ENCODE measurements at places on chromosomes 16 and 17. TPM values are rescaled to one million over a fixed set of nuclear protein-coding genes. Genes with fewer than 3 reads are reported as not detected.

DNA sequence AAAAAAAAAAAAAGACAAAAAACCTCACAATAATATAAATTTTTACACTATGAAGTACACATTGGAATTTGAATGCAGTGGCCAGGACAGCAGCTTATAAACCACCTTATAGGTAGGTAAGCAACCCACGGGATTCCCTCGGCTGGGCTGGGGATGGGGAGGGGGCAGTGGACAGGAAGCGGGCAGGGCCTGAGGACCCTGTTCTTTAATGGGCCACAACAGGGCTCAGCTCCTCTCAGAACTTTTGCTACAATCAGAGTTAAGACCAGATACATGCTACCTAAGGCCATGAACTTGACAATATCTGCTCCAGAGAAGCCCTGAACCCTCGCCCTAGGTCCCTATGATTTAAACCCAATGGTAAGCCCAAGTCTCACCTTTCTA lies 25.1 kb downstream of the STAT5A start:
- DNase-seq: no peak

DNA sequence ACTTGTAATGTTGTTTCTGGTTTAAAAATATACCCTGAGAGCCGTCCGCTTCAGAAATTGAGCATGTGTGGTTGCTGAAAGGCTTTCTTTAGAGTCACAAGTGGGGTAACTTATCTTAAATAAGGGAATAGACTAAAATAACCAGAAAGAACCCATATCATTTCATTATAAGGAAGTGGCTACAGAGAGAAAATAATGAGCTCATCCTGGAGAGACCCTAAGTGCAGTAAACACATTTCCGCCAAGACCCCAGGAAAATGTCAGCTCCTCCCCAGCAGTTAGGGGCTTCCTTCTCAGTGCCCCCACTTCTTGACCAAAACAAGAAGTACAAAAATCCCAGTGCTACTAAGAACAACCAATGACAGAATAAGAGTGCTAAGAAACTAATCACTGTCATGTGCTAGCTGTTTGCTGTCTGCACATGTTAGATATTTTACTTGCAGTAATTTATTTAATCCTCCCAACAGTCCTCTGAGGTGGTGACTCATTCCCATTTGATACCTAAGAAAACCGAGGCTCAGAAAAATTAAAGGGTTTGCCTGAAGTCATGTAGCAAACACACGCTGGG lies 83.5 kb downstream of the CDYL2 start:
- DNase-seq: no peak

DNA sequence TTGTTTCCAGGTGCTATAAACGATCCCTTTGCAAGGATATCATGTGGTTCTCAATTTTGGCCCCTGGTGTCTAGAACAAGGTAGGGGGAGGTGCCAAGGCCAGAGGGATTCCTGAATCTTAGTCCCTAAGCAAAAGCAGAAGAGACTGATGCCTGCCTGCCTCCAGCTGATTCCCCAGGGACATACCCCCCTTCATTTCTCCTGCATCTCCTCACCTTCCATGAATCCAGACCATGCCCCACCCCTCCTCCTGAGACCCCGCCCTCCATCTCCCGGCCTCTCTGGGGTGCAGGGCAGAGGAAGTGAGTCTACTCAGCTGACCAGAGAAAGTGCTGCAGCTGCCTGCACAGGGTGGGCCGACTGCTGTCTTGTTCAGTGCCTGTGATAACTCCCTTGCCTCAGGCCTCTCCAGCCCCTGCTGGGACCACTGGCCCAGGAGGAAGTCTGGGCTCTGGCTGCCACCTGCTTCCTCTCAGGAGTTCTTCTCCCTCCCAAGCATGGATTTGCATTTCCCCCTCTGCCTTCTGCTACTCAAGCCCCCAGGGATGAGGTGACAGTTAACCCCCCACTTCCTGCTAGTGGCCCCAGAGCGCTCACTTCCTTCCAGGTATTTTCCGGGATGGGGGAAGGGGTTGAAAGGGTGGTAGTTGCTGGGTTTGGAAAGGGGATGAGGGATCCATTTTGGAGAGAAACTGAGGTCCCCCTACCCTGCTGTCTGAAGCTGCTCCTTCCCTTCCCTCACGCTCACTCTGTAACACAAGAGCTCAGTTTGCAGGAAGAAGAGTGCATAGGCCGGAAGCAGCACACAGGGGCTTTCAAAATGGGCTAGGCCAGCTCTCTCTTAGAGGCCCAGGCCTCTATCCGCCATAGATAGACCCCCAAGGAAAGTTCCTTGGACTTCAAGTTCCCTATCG lies 10.5 kb upstream of the TSPOAP1 start:
- no peak for DNase-seq

DNA sequence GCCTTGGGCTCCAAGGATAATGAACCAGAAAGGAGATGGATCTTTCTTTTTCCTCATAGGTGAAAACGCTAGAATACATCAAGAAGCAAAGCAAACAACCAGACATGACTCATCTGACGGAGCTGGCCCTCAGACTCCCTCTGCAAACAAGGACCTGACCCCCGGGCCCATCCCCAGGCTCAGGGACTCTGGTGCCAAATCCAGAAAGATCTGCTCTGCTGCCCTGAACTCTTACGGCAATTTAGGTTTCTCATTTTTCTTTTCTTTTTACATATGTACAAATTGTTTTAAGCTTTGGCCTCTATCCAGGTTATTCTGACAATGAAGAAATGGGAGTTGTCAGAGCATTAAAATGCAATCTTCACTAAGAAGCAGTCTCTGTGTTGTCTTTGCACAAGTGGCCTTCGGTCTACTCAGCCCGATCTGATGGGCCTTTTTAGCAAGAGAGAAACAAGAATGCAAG lies 17.7 kb downstream of the KNOP1 start:
- peak; percentile 84 for DNase-seq

- no peak for DNase-seq
These were observed 18.7 kb upstream of the NSMCE1 start for GRCh38 chr16:27287051-27287811.

DNA sequence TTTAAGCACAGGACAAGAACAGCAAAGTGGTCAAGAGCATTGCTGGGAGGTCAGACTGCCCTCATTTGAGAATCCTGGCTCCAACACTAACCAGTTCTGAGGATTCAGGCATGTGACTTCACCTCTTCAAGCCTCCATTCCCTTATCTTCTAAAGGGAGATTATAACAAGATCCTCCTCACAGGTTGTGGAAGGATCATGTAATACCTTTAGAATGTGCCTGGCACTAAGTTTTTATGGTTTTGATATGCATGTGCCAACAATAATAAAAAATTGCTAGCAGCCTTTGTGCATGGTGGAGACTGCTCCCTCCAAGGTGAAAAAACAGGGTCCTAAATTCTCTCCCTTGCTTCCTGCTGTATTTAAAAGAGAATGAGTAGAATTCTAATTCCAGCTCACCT lies 36.0 kb upstream of the ADAMTS18 start:
- no peak for DNase-seq

GRCh38 chr17:9410301-9410700 lies 165.3 kb downstream of the STX8 start:
- no peak for DNase-seq

The MYH2 gene
- not detected for total RNA-seq

DNA sequence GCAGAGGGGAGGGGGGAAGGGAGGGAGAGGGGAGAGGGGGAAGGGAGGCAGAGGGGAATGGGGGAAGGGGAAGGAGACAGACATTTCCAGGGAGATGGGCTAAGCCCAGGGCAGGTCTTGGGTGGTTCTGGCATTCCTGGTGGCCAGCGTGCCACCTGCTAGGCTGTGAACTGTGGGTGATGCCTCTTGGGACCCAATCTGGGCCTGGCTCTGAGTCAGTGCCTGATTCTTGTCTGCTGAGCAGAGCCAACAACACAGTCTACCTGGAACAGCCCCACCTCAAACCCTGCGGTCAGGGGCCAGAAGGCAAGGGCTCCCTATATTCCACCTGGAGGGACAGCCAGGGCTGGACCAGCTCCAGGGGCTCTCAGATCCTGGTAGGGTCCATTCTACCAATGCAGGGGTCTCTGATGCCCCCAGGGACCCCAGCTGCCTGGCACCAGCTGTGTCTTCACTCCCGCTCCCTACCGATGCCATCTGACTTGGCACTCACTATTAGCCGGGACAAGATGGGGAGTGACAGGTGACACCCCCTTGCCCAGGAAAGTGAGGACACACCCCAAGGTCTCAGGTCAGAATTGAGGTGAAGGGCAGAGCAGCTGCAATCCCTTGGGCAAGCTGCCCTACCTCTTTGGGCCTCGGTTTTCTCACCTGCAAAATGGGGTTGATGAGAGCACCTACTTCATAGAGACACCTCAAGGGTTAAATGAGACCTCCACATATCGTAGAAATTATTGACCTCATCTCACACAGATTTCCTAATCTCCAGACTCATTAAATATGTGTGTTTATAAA lies 87.2 kb downstream of the LITAF start:
- DNase-seq: peak; percentile 49

DNA sequence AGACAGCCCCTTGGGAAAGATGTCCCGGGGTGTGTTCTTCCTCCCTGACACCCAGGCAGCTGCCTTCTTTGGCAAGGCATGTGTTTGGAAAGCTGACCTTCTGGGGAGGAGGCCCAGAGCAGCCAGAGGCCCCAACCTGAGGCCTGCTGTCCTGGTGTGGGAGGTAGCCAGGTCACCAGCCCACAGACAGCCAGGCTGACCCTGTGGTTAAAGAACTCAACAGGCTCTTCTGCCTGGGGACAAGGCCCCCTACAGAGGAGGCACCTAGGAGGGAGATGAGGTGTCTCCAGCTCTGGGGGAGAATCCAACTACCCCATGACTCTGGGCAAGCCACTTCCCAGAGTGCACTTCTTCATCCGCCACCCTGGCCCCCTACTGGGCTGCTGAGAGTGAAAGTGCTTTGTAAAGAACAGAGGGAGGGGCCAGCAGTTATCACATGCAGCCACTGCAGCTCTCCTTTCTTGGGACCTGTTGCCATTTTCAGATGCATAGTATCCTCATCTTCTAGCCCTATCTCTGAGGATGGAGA lies 13.1 kb upstream of the SREBF1 start:
- DNase-seq: no peak

The BCL7C gene
- total RNA-seq: 66.9 TPM

GRCh38 chr17:59832883-59833379 lies 59.8 kb downstream of the TUBD1 start:
- peak; percentile 98 for DNase-seq

- no peak for DNase-seq
These were observed 140.3 kb downstream of the SLC39A11 start for GRCh38 chr17:72952220-72952619.

DNA sequence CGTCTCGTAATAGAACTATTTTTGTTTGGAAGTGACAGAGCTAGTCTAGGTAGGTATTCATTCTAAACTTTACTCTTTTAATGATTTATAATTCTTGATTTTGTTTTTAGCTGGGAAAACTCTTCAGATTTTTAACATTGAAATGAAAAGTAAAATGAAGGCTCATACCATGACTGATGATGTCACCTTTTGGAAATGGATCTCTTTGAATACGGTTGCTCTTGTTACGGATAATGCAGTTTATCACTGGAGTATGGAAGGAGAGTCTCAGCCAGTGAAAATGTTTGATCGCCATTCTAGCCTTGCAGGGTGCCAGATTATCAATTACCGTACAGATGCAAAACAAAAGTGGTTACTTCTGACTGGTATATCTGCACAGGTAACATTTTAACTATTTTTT lies 27.6 kb downstream of the CLTC start:
- no peak for DNase-seq

- no peak for DNase-seq
These were observed 82.1 kb downstream of the MSI2 start for GRCh38 chr17:57338257-57338914.

GRCh38 chr17:17104036-17104435 lies 61.8 kb downstream of the MPRIP start:
- DNase-seq: no peak

DNA sequence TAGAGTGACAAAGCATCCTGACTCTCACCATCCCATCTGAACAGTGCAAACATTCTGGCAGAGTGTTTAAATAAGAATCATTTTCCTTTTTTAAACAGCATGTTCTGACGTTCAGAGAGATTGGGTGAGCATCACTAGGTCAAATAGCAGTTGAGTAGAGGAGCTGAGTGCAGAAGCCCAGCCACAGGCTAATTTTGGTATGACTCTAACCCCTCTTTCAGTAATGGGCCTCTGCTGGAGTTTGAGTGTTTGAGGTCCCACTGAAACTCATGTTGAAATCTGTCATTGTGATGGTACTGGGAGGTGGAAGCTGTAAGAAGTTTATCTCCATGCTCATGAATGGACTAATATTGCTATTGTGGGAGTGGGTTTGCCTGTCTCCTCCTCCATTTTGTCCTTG lies 194.4 kb downstream of the SALL1 start:
- DNase-seq: no peak

The CCDC40 gene
- 11.0 TPM for total RNA-seq

DNA sequence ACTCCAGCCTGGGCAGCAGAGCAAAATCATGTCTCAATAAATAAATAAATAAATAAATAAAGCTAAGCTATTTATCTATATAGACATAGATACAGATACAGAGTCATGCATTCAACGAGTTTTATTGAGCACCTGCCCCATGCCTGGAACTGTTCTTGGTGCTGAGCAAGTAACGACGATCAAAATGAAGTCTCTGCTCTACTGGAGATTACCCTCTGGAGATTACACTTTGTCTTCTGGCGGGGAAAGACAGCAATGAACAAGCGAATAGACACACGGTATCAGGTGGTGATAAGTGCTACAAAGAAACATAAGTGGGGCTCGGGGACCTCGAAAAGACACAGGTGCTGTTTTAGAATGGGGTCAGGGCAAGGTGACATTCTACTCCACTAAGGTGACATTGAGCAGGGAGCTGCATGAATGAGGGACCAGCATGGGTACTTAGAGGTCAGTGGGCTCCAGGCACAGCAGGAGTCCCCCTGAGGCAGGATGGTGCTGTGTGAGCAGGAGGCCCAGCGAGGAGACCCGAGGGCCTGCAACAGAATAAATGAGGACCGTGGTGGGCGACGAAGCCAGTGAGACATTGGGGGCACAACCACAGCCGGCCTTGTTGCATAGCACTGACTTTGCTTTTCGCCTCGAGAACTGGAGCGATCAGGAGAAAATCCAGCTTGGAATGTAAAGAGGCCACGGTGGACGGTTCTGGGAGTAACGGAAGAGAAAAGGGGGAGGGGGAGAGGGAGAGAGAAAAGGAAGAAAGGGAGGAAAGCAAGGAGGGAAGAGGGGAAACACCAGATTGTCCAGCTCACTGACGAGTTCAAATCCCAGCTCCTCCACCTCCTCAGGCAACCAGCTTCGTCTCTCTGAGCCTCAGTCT lies 42.4 kb upstream of the MEAK7 start:
- DNase-seq: no peak

The SLC5A11 gene
- 3.7 TPM for total RNA-seq

The CDH15 gene
- total RNA-seq: not detected

Data from PC-9 (cell line).